ENCODE measurements at places on chromosomes 5 and 9.

GRCh38 chr9:110916403-110916802 lies 121.9 kb downstream of the LPAR1 start:
- peak; percentile 21 for DNase-seq

DNA sequence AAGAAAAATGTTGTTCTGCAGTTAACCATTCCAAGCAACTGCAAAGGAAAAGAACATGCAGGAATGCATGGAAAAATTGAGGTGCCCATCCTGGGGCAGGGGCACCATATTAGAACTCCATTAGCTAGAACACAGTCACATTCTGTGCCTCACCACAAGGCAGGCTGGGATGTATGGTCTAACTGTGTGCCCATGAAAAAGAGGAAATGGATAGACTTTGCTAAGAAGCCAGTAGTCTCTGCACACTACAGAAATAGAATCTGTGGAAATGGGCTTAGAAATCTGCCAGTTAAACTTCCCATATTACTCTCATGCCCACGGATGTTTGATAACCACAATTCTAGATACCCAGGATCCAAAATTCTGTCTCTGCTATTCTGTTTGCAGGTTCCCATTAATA lies 423.8 kb upstream of the SMARCA2 start:
- no peak for DNase-seq

GRCh38 chr5:50547303-50547702 lies 106.2 kb upstream of the EMB start:
- DNase-seq, result no peak

- DNase-seq, result no peak
Measured at GRCh38 chr5:123119334-123119986, 30.4 kb downstream of the PRDM6 start.

DNA sequence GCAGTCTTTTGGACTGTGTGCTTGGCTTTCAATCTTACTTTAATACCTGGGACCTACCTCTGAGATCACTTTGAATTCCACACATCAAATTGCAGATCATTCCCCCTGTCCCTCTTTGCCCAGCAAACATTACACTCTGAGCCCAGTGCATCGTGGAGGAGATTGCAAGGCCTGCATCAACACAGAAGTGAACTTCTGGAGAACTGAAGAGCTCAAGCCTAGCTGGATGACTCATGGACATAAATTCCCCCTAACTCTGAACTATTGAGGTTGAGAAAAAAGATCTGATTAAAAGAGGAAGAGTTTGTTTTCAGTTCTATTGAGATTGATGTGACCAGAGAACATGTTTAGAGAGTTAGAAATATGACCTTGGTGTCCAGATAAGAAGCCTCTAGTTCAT lies 316.0 kb upstream of the DMAC1 start:
- DNase-seq, result no peak

DNA sequence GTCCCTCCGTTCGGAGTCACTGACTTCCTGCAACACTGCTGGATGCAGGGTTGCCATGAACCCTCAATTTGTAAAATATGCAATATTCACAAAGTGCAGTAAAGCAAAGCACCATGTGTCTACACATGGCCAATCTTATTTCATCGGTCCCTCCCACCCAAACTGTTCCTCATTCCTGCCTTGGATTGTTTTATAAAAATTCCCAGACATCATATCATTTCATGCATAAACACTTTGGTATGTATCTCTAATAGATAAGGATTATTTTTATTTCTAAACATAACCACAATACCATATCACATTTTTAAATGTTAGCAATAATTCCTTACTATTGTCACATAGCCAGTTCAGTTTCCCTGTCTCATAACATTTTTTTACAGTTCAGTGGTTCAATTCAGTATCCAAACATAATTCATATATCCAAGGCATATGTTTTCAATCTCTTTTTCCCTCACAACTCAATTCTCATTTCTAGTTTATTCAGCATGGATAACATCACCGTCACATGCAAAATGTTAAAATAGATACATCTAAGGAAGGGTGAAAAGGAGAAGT lies 82.0 kb upstream of the PCAT7 start:
- no peak for DNase-seq

DNA sequence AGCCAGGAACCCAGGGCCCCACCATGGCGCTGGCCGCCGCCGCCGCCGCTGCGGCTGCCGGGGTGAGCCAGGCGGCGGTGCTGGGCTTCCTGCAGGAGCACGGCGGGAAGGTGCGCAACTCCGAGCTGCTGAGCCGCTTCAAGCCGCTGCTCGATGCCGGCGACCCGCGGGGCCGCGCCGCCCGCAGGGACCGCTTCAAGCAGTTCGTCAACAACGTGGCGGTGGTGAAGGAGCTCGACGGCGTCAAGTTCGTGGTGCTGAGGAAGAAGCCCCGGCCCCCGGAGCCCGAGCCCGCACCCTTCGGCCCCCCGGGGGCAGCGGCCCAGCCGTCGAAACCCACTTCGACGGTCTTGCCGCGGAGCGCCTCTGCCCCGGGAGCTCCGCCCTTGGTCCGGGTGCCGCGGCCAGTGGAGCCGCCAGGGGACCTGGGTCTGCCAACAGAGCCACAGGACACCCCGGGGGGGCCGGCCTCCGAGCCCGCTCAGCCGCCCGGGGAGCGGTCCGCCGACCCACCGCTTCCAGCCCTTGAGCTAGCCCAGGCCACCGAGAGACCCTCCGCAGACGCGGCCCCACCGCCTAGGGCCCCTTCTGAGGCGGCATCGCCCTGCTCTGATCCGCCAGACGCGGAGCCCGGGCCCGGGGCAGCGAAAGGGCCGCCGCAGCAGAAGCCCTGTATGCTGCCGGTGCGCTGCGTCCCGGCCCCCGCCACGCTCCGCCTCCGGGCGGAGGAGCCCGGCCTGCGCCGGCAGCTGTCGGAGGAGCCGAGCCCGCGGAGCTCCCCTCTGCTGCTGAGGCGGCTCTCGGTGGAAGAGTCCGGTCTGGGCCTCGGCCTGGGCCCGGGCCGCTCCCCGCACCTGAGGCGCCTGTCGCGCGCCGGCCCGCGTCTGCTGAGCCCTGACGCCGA lies 749 bp downstream of the SOWAHA start:
- DNase-seq, result no peak

DNA sequence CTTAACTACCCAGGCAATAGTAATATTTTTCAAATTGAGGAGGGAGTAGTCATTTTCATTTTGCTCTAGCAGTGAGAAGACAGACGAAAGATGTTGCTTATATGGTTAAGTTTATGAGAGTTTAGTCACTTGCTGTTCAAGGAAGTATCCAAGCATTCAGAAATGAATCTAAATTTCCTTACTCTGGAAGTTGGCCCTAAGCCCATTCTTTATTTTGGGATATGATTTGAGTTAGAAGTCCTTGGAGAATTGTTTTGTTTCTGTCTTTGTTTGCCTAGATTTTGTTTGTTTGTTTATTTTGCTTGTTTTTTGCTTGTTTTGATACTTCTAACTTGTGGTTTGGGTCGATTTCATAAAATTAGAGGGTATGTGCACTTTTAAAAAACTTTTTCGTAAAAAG lies 146.4 kb upstream of the FGF10 start:
- no peak for DNase-seq

- peak; percentile 91 for DNase-seq
Measured at GRCh38 chr5:133423618-133424282, 188.6 kb downstream of the FSTL4 start.

DNA sequence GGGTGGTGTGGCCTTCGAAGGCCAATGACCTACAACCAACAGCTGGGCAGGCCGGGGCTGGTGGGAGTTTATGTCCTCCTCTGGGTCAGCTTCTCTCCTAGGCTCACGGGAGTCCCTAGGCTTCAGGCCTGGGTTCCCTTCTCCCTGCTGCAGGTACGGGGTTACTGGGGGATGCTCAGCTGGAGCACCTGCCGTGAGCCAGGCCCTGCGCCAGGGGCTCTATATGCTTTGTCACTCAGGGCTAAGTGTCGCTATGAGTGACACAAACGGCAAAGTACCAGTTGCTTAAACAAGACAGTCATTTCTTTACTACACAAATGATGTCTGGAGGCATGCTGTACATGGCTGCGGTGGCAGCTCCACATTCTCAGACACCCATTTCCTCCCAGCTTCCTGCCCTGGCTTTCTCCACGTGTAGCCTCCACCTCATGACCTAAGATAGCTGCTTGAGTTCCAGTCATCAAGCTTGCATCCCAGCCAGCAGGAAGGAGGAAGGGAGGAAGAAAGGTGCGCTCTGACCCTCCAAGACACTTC lies 22.5 kb upstream of the NINJ1 start:
- DNase-seq, result no peak

GRCh38 chr9:132615774-132616173 lies 33.4 kb downstream of the BARHL1 start:
- no peak for DNase-seq

- DNase-seq, result no peak
Measured at GRCh38 chr5:37111426-37112382, 137.5 kb downstream of the CPLANE1 start.

GRCh38 chr5:9841516-9842170 lies 211.5 kb upstream of the TAS2R1 start:
- DNase-seq, result peak; percentile 31

DNA sequence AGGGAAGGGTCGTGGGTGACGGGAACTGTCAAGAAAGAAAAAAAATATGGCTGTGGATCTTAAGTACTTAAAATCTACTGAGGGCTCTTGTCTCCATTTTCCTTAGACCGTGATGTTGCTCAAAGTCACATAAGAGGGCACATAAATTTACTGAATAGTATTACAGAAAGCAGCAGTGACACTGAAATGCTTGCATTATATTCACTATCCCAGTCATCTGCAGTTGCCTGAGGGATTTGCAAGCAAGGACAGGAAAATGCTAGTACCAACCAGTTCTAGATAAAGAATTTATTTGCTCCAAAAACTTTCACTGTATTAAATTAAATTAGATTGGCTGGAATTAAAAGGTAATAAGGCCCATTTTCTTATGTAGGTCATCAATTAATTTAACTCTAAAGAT lies 106.5 kb upstream of the CCDC152 start:
- DNase-seq, result no peak

DNA sequence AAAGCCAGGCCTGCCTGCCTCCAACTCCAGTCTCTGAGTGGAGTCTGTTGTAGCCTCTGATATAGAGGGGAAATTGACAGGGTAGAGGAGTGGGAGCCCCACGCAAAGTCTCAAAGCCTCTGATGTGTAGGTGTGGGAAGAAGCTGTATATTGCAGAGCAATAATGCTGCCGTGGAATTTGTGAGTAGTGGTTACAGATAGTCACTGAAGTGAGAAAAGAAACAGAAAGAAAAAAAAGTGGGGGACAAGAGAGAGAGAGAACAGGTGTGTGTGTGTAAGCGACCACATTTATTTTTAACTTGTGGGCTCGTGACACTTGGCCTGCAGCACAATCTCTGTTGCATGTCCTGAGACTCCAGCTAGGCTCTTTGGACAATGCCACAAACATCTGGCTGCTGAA lies 227.8 kb downstream of the NSG2 start:
- DNase-seq, result no peak

GRCh38 chr5:126883564-126884245 lies 106.8 kb downstream of the LMNB1 start:
- no peak for DNase-seq

- no peak for DNase-seq
Measured at GRCh38 chr5:102932781-102933180, 177.7 kb downstream of the PAM start.

DNA sequence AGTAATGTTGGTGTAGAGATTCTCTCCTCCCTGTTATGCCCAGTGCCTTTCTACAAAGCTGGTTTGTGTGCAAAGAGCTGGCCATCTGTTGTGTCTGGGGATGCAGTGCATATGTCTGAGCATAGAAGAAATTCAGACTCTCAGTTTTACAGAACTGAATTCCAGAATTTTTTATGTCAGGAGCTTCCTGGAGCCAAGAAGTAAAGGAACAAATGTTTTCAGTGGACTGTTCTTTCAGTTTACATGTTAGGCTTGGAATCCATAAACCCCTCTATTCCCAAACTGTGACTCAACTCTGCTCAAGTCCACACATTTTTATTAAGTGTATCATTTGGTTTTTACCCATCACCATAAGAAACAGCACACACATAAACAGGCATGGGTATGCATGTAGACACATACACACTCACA lies 366.0 kb downstream of the BRINP1 start:
- DNase-seq, result no peak

DNA sequence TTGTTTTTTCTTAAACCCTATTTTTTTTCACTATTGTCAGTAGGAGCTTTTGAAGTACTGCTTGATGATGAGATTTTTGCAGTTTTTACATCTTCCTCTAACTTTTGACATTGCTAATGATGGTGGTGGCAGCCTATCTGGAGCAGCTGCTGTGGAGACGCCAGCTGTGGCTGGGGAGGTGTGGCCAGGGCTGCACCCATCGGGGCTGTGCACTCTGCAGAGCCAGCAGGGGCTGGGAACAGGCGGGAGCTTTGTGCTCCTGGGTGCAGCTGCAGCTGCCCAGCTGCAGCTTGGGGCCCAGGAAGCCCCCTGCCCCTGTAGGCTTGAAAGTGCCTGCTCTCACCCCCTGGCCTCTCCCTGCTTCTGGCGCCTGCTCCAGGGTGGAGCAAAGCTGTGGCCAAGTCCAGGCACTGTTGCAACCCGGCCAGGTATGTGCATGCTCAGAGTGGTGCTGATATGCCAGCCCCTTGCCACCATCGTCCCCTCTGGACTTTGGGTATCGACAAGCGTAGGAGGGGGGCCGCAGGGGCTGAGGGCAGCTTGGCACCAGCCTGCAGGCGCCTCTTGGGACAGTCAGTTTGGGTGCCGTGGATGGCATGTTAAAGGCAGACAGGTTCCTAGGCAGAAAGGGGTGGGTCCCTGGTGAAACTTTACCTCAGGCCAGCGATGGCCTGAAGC lies 39.2 kb downstream of the FER start:
- no peak for DNase-seq

- no peak for DNase-seq
Measured at GRCh38 chr9:70571258-70571657, 156.8 kb upstream of the KLF9 start.

GRCh38 chr9:94643176-94643575 lies 3.9 kb upstream of the FBP1 start:
- DNase-seq, result no peak

DNA sequence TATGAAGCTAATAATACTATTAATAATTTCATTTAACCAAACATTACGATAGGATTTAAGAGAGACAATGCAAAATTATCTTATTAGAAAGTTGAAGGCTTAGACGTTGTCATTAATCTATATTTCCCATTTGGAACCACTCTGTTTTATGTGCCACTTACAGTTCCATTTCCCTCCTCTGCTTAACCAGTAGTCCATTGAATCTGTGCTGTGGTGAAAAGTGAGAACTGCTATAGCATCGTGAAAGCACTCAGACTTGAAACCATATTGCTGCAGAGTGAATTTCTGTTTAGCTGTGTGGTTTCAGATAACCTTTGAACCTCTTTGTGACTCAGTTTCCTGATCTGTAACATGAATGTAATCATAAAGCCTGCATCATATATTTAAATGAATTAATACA lies 2304.5 kb downstream of the MAT2B start:
- DNase-seq, result no peak

GRCh38 chr5:75603371-75603770 lies 7.9 kb upstream of the ANKDD1B start:
- DNase-seq, result no peak

DNA sequence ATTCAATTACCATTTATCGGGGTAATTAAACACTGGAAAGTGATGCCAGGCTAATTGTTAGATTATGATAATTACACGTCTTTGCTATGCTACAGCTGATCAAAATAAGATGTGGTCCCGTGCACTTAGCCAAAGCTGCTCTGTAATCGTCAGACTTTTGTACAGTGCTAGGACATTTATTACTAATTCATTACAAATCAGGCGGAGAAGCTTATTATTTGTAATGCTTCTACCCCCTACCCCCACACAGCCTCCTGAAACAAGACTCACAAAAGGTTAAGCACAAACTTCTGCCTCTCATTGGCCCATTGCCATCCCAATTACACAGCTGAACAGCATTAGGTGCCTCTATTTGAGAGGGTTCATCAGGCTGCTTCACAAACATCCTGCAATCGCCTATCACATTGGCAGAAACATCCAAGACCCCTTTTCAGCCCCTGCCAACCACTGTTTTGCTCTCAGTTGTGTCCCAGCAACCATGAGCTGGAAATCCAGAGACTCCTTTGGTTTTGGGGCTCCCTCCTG lies 232.7 kb downstream of the EFNA5 start:
- no peak for DNase-seq
